Endothelial cell (in vitro differentiated cells): ENCODE measurements at places on chromosomes 4 and X. TPM values are rescaled to one million over a fixed set of nuclear protein-coding genes. Genes with fewer than 3 reads are reported as not detected.

- no peak overlapping the region for H3K4me3 ChIP-seq
- peaks cover 4% of the 10 kb centered on the region for H3K4me1 ChIP-seq
- H3K36me3 ChIP-seq, result no peaks in the 10 kb centered on the region
- H3K27me3 ChIP-seq, result no peaks in the 10 kb centered on the region
- DNase-seq, result no peak
These were observed 23.1 kb downstream of the COL4A6 start for GRCh38 chrX:108415146-108415545.

HSFX2 gene
- 2.0 TPM for total RNA-seq

DNA sequence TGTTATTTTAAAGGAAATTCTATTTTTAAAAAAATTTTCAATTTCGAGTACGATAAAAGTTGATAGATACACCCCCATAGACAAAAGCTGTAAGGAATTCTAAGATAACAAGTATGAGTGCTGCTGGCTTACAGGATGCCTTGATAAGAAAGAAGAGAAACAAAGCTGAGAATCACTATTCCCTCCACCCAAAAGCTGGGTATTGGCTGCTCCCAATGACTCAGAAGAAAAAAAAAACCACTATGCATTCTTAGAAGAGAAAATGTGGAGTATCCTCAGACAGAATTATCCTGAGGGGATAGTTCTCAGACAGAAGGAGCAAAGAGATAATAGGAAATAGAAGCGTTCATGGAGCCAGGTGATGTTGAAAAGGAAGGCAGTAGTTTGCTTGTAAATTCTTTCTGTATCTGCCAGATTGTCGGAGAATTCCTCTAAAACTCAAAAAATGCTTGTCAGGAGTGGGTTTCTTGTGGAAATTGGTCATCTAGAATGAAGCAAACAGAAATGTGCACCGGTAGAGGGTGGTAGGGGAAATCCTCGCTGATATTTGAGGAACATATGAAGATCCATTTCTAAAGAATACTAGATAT, 217.5 kb upstream of the ADAMTS3 start:
- H3K4me1 ChIP-seq, result no peaks in the 10 kb centered on the region
- no peaks in the 10 kb centered on the region for H3K36me3 ChIP-seq
- no peak overlapping the region for H3K27ac ChIP-seq
- no peak overlapping the region for H3K4me3 ChIP-seq

DNA sequence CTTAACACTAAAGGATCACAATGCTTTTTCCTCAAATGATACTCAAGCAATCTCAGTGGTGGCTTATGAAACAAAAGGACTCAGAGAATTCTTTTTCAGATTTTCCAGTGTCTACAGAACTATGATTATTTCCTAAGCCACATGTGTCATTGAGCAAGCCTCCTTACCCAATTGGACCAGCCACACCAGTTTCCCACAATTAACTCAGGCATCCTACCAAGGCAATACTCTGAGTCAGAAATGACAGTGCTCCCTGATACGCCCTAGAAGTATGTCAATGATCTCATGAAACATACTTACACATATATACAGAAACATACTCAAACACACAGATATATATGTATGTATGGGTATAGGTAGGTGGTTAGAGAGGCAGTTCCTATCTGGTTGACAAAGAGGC, 4.8 kb downstream of the ADAMTS3 start:
- no peak overlapping the region for H3K4me3 ChIP-seq
- H3K4me1 ChIP-seq, result peaks cover 13% of the 10 kb centered on the region
- H3K27me3 ChIP-seq, result peaks cover 2% of the 10 kb centered on the region
- no peaks in the 10 kb centered on the region for H3K36me3 ChIP-seq

- no peak overlapping the region for H3K27ac ChIP-seq
- H3K36me3 ChIP-seq, result no peaks in the 10 kb centered on the region
- H3K27me3 ChIP-seq, result no peaks in the 10 kb centered on the region
- H3K4me3 ChIP-seq, result no peak overlapping the region
- no peaks in the 10 kb centered on the region for H3K4me1 ChIP-seq
- DNase-seq, result no peak
These were observed 387.3 kb upstream of the TECRL start for GRCh38 chr4:64796581-64796980.

GRCh38 chrX:41382714-41383645, 49.0 kb downstream of the DDX3X start:
- H3K27me3 ChIP-seq, result peaks cover 5% of the 10 kb centered on the region
- no peak overlapping the region for H3K27ac ChIP-seq
- no peak overlapping the region for H3K4me3 ChIP-seq
- DNase-seq, result no peak

DNA sequence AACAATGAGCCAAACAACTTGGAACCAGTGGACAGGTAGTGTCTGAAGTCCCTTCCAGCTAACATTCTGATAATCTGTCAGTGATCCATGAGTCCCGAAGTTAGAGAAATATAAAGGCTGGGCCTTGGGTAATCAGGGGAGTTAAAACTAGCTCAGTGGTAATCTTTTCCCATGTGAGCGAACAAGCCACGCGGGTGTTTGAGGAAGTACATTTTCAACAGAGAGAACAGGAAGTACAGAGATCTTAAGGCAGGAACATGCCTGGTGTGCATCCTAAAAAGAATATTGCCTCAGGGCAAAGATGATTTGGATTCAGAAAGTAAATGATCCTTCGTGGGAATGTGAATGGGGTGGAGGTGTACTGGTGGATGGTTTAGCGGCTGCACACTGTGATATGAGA, 42.9 kb downstream of the FNIP2 start:
- no peak overlapping the region for H3K4me3 ChIP-seq
- peaks cover 30% of the 10 kb centered on the region for H3K4me1 ChIP-seq
- peak overlapping the region; percentile 43 for H3K27ac ChIP-seq
- no peaks in the 10 kb centered on the region for H3K27me3 ChIP-seq

- H3K4me1 ChIP-seq, result no peaks in the 10 kb centered on the region
- DNase-seq, result peak; percentile 15
- no peak overlapping the region for H3K27ac ChIP-seq
These were observed 22.9 kb upstream of the PUDP start for GRCh38 chrX:7170898-7171297.
